BE2C (cell line): ENCODE measurements at places on chromosomes 5 and 9.

DNA sequence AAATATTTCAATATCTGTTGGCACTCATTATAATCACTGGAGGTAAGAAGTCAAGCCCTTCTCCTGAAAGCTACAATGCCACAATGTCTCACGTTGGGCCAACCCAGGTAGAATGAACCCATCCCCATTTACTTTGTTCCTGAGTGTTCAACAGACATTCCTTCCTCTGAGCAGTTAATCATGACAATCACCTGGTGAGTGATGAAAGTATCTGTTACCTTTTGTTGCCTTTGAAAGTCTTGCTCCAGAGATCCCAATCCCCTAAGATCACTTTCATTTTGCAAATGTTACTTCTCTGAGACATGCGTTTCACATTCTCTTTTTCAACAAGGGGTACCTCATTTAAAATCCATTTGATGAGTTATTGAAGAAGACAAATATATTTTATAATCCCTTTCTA is 49.3 kb upstream of the MSX2 start:
- DNase-seq, result no peak

DNA sequence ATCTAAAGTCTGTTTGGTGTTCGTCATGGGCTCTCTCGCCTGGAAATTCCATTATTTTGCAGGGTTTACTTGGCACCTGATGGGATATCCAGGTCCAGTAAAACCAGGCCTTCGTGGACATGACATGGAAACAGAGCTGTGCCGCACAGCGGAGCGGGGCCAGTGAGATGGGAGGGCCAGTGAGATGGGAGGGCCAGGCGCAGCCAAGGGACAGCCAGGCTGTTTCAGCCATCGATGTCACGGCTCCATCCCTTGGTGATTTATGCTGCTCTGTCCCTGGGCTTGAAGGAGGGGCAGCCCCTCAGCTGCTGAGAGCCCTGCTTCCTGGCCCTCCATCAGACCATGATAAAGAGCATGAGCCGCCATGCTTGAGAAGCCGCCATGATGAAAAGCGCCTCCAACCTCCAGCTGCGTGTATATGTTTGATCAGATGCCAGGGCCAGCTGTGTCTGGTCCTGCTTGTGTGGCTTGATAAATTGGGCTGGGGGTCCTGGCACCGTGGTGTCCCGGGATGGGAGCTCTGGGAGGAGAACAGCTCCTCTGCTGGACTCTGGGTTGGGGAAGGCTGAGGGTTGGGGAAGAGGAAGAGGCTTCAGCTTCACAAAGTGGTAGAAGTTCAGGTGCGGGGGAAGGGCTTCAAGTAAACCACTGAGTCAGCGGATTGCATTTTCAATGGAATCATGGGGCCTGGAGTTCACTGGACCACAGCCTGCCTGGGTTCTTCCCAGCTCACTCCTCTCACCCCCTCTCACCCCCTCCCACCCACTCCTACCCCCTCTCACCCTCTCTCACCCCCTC is 6.1 kb upstream of the COL5A1 start:
- DNase-seq, result peak; percentile 13

DNA sequence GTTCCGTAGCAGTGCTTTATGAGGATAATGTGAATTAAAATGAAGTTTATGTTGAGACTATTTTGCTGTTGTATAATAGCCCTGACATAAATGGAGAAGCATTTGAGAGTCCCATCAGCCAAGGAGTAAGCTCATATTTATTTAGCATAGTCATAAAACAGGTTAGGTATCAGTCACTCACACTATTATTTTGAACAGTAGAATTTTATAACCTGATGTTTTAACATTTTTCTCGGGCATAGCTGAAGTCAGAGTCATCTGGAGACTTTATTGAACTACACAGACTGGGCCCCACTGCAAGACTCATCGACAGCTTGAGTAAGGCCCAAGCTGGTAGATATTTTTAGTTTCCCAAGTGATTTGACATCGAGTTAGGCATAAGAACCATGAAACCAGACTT is 620.3 kb upstream of the WWC1 start:
- DNase-seq, result no peak

DNA sequence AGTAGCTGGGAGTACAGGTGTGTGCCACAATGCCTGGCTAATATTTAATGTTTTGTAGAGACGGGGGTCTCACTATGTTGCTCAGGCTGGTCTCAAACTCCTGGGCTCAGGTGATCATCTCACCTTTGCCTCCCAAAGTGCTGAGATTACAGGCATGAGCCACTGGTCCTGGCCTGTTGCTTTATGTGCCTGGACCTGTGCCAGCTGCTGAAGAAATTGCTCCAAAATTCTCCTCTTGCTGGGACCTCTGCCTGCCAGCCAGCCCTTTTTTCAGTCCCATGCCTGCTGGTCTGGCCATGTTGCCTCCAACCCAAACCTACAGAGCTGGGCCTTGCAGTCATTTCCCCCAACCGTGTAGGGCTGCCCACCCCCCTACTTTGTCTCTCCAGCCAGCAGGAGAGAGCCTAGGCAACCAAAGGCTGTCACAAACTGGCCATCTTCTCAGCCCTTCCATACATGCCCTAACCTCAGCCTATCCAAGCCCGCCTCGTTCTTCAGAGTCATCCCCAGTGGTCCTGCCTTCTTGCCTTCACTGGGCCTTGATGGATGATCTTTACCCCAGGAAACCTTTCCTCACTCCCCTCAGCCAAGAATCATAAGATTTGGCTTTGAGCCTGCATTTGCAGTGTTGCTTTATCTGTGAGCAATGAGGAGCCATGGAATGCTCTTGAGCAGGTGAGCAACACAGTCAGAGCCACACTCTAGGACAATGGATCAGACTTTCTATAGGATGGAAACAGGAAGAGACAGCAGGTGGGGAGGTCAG is 27.4 kb upstream of the SYNPO start:
- DNase-seq, result no peak

- DNase-seq, result no peak
Observed at GRCh38 chr9:137255448-137256114, 454 bp downstream of the NELFB start.

DNA sequence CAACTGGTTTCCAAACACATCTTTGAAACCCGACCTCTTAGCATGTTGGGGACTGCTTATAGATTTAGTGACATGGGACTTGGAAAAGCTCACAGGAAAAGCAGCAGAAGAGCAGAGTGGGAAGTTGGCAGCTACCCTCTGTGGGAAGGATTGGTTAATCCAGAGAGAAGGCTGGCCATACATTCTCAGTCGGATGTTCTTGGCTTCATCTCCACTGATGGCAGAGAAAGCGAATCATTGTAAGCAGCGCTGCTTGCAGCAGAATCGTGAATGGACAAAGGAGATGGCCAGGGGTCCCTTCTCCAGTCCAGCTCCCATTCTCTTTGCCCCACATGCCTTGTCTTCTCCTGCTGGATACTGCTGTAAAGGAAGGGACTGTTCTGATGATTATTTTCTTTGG is 62.7 kb downstream of the MEGF10 start:
- DNase-seq, result no peak

DNA sequence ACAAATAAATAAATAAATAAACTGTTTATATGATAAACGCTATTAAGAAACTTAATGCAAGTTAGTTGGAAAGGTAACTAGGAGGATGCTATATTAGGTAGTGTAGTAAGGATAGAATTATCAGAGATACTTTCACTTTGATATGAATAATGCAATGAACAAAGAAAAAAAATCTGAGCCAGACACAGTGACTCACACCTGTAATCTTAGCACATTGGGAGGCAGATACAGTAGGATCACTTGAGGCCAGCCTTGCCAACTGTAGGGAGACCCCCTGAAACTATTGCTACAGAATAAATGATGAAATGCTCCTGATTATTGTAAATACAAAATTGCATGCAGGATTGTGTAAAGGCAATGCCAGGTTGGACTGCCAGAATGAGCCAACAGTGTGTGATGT is 109.2 kb downstream of the ANXA2R start:
- no peak for DNase-seq

DNA sequence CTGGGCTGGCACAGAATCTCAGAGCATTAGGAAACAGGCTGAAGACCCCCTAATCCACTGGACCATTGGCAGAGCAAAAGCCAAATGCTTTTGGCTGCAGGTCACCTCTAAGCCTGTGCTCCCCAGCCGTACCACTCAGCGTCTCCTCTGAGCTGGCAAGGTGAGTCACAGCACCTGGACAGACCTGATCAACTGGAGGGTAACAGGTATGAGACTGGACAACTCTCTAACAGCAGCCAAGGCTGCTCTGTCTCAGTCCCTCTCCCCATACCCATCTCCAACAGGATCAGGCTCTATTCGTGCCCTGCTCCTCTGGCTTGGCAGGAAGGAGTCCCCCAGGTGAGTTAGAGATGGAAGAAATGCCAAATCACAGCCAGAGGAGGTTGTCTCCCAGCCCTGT is 4.7 kb downstream of the GOLGA2 start:
- no peak for DNase-seq

DNA sequence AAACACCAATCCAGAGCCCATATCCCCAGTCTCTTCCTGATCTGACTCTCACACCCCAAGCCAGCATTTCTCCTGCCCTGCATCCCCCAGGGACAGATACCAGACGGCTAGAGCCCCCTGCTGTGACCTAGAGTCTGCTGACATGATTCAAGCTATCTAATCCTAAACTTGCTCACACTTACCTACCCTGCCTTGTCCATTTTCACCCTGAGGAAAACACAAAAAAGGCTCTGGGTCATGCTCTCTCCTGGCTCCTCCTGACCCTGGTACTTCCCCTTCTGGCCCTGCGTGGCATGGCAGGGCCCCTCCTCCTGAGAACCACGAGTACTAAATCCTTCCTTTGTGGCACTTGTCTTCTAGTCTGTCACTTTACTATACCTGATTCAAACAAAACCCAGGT is 2.8 kb upstream of the ARRDC1 start:
- DNase-seq, result no peak

DNA sequence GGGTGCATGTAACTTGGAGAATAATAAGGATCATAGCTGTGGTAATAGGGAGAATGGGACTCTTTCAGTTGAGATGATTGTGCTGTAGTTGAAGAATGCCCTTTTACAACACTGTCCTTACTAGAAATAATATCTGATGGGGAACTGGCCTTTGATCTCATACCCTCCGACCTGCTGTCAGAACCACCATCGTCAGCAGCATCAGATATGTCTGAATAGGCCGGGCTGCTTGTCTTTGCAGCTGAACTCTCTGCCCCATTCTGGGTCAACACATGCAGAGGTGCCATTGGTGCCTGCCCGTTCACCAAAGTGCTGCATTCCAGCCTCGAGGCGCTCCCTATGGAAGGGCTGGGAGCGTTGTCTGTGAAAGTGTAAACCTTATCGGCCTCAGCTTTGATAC is 99.1 kb downstream of the ZNF608 start:
- no peak for DNase-seq

GRCh38 chr9:103661663-103662062 is 432.4 kb upstream of the SMC2 start:
- no peak for DNase-seq

GRCh38 chr5:135245521-135246499 is 153.2 kb downstream of the MACROH2A1 start:
- no peak for DNase-seq

DNA sequence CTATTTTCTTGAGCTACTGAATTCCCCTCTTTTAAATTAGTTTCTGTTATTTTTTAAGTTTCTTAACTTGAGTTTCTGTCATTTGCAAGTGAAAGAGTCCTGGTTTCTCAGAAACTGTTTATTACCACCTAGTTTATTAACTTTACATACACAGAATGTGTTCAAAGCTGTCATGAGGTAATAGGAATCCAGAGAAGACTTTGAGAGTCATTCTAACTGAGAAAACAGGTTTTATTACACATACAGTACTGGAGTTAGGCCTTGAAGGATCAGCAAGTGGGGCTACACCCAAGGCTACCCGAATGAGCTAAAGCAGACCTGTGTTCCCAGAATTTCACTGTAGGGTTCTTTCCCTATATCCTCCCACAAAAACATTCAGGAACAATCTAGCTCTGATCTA is 33.1 kb downstream of the FAM114A2 start:
- no peak for DNase-seq

- no peak for DNase-seq
Observed at GRCh38 chr5:157767689-157768088, 24.2 kb downstream of the LSM11 start.

DNA sequence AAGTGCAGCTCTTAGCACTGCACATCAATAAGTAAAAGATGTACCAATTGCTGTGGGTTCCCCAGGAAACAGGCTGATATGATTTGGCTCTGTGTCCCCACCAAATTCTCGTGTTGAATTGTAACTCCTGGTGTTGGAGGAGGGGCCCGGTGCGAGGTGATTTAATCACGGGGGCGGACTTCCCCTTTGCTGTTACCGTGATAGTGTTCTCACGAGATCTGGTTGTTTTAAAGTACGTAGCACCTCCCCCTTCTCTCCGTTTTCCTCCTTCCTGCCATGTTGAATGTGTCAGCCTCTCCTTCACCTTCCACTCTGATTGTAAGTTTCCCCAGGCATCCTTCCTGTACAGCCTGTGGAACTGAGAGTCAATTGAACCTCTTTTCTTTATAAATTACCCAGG is 93.2 kb upstream of the ACTBL2 start:
- no peak for DNase-seq

- DNase-seq, result no peak
Observed at GRCh38 chr5:8906303-8906967, 639.4 kb downstream of the SEMA5A start.

GRCh38 chr9:83583151-83584014 is 39.6 kb upstream of the IDNK start:
- DNase-seq, result peak; percentile 65

DNA sequence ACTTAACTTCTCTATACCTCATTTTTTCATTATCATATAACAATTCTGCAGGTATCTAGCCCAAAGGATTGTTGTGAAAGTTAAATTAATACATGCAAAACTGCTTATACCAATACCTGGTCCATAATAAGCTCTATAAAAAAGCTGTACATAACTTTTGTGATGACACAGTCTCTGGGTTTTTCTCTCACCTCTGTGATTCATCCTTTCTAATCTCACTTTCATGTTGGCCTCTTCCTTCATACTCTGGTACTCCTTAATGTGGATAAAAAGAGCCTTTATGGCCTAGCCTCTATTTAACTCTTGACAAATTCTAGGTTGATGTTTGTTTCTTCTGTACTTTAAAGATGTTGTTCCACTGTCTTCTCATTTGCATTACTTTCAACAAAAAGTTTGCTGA is 162.9 kb upstream of the ACOT12 start:
- DNase-seq, result no peak
